Naive thymus-derived CD8-positive, alpha-beta T cell (primary cell): ENCODE measurements at places on chromosomes 13 and 19. TPM values are rescaled to one million over a fixed set of nuclear protein-coding genes. Genes with fewer than 3 reads are reported as not detected.

Gene ZNF69
- total RNA-seq, result 19.6 TPM

Gene KCTD15
- total RNA-seq, result 0.21 TPM

DNA sequence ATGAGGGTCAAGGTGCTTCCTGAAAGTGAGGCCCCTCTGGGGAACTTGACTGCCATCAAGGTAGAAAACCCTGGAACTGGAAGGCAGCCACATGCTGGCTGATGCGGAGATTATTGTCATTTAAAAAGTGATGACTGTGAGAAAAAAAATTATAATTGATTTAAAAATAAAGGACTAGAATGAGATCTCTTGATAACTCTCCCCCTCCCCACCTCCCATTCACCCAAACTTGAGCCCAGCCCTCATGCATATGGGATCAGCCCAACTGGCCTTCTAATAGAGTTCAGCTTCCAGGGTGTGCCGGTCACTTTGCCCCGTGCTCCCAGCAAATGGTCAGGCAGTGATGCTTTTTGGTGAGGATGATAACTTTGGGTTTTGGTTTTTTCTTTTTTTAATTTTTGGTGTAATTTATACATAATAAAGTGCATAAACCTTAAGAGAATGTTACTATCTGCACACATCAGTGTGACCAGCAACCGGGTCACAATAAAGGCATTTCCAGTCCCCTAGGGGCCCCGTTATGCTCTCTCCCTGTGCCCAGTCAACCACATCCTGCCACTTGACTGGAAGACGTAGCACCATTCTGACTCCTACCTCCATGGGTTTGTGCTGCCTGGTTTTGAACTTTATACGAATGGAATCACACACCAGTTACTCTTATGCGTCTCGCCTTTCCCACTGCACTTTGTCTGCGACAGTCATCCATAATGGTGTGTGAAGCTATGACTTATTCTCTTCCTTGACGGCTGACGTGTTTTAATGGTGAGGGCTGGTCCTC lies 187.9 kb downstream of the USP12 start:
- no peak for DNase-seq

- no peak for DNase-seq
These were observed 11.3 kb downstream of the DCAF15 start for GRCh38 chr19:13963603-13964105.

DNA sequence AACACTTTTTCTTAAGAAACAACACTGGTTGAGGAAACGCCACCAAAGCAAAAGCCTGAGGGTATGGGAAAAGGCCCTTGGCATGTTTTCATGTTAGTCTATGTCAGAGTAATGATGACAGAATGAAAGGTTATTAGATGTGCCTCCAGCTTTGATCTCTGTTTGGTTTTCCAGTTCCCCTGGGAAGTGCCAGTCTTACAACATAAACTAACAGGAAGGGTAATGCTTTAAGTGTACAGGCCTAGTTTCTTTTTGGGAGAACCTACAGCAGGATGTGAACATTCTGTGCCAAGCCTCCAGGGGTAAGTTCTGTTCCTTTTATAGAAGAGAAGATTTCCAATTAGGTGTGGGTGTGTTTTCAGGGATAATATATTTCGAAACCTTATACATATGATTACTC lies 121.7 kb downstream of the FNDC3A start:
- no peak for DNase-seq

GRCh38 chr13:49146950-49147355 lies 73.2 kb upstream of the MLNR start:
- DNase-seq, result no peak

DNA sequence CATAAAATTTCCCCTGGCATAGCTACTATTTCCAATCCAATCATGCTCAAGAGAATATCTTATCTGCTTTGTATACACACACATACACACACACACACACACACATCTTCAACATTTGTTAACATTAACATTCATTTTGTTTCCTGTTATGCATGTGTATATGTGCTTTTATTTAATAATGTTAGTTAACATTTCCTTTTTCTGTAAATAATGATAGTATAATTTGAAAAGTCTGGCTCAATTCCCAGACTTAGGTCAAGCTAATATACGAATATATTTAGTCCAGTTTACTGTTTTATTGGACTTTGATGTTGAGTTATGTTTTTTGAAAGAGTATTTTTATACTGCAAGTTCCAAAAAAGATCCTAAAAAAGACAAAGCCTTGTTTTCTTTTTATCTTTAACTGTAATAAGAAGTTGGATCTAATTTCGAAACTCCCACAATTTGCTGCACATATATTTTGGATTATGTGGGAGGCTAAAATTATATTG lies 1072.4 kb downstream of the EFNB2 start:
- DNase-seq, result no peak

GRCh38 chr19:46646402-46646801 lies 10.4 kb upstream of the GNG8 start:
- DNase-seq, result no peak
